ENCODE measurements at places on chromosomes 16 and 17.

- DNase-seq, result peak; percentile 13
These were observed 243.2 kb upstream of the GSE1 start for GRCh38 chr16:85369741-85370528.

DNA sequence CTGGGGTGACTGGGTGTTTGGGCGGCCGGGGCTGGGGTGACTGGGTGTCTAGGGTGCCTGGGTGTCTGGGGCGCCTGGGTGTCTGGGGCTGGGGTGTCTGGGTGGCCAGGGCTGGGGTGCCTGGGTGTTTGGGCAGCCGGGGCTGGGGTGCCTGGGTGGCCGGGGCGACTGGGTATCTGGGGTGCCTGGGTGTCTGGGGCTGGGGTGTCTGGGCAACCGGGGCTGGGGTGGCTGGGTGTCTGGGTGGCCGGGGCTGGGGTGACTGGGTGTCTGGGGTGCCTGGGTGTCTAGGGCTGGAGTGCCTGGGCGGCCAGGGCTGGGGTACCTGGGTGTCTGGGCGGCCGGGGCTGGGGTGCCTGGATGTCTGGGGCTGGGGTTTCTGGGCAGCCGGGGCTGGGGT, 13.4 kb upstream of the APRT start:
- no peak for DNase-seq

DNA sequence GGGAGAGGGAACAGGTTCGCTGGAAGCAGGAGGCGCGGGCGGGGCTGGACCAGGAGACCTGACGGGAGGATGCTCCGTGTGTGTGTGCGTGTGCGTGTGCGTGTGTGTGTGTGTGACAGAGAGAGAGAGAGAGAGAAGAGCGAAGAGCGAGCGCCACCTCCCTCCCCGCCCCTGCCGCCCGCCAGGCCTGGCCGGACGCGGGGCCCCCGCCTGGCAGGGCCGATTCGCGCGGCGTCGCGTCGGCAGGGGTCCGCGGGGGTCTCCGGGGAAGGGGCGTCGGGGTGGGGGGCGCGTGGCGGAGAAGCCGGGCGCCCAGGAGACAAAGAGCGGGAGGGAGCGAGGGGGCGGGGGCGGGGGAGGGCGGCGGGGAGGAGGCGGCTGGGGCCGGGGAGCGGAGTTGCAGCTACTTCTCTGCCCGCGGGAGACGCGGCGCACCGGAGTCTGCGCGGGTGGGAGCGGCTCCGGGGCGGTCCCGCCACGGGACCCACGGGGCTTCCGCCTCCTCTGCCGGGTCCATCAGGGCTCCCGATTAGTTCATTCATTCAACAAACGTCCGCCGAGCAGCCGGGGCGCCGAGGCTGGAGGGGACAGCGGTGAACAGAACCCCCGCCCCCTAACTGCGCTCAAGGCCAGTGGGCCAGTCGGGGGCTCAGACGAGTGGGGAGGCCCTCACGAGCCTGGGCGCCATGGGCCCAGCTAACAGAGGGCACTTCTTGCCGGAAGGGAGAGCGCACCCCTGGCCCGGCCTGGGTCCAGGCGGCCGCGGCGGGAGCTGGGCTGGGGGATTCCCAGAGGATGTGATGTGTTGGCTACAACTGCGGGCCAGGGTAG, at the start of gene SAMD14:
Gene SAMD14 (minus strand): TSS at position 433 of the 831 bp plus-strand sequence. CDS start 5,201 bp downstream, outside the sequence.
- DNase-seq, result peak; percentile 22

DNA sequence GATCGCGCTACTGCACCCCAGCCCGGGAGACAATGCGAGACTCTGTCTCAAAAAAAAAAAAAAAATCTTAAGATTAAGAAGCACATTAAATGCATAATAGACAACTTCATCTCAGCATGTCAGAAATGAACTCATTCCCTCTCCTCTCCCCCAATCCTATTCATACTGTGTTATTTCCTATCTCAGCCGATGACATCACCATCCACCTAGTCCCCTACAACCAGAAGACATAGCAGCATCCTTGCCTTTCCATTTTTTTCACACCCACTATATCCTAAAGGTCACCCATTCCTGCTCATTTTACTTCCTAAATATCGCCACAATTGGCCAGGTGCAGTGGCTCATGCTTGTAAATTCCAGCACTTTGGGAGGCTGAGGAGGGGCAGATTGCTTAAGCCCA, 81.3 kb downstream of the RPGRIP1L start:
- no peak for DNase-seq

- no peak for DNase-seq
These were observed 176.7 kb downstream of the C16orf95 start for GRCh38 chr16:87140211-87141200.

DNA sequence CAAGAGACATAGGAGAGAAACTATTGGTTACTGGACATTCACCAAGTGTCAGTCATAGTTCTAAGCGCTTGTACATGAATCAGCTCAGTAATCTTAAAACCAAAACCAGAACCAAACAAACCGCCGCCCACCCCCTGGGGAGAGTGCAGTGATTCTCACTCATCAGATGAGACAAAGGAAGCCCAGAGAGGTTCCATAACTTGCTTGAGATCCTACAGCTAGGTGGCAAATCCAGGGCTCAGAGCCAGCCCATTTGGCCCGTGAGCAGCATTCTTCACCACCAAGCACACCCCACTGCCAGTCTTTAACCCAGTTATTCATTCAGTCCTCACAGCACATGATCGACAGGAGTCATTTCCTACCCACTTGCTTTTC, 37.2 kb upstream of the RGS9 start:
- no peak for DNase-seq

Measured in stimulated activated naive CD4-positive, alpha-beta T cell (primary cell).